Hematopoietic multipotent progenitor cell (in vitro differentiated cells): ENCODE measurements at places on chromosomes 6 and 20.

DNA sequence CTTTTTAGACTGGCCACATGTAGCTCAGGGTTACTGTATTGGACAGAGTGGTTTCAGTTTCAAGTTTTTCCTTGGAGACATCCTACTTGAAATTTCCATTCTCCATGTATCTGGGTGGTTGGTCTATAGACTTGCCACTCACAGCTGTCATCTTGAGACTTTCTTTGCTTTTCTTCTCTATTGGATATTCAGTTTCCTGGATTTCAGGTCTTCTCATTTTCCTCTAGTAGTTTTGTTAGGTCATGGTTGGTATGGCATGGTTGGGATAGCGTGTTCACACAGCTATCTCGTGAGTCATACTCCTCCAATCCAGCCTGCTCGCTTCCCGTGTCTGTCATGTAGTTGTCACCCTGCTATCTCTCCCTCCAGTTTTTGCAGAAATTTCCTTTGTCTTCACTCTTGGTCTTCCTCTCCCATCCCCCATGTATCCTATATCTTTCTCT lies 48.3 kb downstream of the PTPN1 start:
- DNase-seq, result no peak

GRCh38 chr6:25441663-25442270 lies 162.6 kb downstream of the CARMIL1 start:
- DNase-seq, result no peak

DNA sequence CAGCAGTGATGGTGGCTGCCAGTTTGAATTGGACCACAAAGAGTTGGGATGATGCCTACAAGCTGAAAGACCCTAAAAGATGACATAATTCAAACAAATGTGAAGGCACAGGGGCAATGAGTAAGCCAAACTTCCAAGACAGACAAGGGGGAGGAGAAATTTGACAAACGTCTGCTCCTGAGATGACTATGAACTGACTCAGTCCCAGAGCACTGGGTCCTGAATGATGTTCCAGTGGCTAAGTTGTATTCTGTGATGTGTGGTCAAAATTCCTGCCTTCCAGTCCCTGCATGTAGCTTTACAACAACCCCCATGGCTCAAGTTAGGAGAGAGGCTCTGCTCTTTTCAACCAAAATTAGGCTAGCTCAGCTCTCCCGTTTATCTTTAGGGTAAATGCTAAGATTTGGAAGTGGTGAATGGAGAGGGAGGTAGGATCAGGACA lies 86.1 kb upstream of the SIRPA start:
- no peak for DNase-seq

GRCh38 chr6:2551705-2552104 lies 199.0 kb downstream of the MYLK4 start:
- no peak for DNase-seq

GRCh38 chr6:17771609-17772008 lies 64.9 kb upstream of the NUP153 start:
- DNase-seq, result no peak

- DNase-seq, result no peak
Observed at GRCh38 chr6:19268117-19268516, 569.1 kb upstream of the ID4 start.

- no peak for DNase-seq
Observed at GRCh38 chr20:62942456-62942855, 4.5 kb downstream of the GID8 start.

GRCh38 chr20:61682114-61682995 lies 383.3 kb downstream of the TAF4 start:
- DNase-seq, result no peak

- DNase-seq, result no peak
Observed at GRCh38 chr6:73870907-73871306, 174.9 kb downstream of the CD109 start.

DNA sequence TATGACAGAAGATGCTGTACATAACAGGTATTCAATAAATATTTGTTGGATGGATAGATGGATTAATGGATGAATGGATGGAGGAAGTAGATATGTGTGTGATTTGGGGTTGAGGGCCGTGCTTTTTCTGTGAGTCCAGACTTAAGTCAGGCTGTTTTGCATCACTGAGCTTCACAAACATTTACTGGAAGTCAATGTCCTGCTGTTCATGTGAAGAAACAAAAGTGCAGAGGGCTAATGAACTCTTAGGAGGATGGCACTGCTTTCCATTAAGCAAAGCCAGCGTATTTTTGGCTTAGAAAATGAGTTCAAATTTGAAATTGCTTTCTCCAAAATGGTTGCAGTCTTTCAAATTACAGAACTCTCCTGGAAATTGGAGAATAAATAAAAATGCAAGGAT lies 260.6 kb upstream of the SASH1 start:
- DNase-seq, result no peak

- no peak for DNase-seq
Observed at GRCh38 chr20:19354950-19355349, 142.5 kb downstream of the SLC24A3 start.

GRCh38 chr20:58579069-58579818 lies 64.0 kb upstream of the APCDD1L start:
- DNase-seq, result no peak

GRCh38 chr6:24996269-24996836 lies 60.6 kb upstream of the RIPOR2 start:
- DNase-seq, result no peak

DNA sequence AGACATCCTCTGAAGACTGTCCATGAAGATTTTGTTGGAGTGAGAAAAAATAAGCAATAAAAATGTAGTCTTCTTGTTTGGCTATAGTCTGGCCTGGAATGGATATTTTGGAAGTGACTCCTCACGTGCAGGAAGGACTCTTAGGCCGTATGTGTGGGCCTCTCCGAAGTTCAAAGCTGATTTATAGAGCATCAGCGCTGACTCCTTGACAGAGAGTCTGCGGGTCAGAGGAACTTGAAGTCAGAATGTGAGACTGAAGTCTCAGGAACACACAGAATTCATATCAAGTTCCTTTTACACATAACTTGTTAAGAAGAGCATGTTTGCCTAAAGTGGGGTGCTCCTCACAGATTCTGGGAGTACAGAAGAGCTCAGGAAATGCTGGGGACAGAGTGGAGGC lies 36.1 kb downstream of the EDN3 start:
- no peak for DNase-seq

GRCh38 chr20:16710781-16711180 lies 19.0 kb upstream of the SNRPB2 start:
- DNase-seq, result no peak

DNA sequence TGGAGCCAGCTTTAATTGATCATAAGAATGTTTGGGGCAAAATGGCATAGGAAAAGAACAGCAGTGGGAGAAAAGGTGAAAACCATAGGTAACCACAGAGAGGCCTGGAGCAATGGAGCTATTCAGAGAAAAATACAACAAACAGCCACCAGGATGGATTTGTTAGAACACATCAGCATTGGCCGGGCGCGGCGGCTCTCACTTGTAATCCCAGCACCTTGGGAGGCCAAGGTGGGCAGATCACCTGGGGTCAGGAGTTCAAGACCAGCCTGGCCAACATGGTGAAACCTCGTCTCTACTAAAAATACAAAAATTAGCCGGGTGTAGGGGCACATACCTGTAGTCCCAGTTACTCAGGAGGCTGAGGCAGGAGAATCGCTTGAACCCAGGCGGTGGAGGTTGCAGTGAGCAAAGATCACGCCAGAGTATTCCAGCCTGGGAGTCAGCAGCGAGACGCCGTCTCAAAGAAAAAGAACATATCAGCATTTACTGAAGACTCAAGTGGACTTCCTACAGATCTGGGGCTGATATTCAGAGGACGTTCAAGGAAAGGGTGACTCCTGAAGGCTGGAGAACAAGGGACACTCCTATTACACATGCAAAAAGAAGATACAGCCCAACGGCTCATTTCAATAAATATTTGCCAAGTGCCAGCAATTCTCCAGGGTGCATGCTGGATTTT lies 20.2 kb downstream of the SNHG17 start:
- DNase-seq, result no peak

- no peak for DNase-seq
Observed at GRCh38 chr6:37650071-37650481, 47.6 kb downstream of the MDGA1 start.

GRCh38 chr6:10350720-10351119 lies 64.2 kb downstream of the TFAP2A start:
- no peak for DNase-seq

- DNase-seq, result no peak
Observed at GRCh38 chr6:160088784-160089533, 32.7 kb upstream of the SLC22A1 start.

DNA sequence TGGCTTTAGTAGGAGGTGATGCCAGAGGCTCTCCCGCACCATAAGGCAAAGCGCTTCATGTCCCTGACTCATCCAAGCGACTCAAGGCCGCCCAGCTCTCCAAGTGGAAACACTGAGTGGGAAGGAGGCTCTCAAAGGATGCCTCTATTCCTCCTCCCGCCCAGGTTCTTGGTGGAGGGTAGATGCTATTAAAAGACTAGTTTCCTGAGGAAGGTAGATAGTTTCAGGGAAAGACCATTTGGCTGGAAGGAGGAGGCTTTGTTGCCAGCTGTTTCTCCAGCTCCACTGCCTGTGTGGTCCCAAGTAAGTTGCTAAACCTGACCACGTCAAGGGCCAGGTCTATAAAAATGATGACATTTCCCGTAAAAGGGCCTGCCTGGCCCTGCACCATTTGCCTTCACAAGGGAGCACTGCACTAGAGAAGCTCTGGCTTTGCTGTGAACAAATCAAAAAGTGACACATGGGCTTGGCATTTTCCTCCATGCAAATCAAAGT lies 48.2 kb downstream of the GMDS start:
- no peak for DNase-seq

GRCh38 chr6:34362909-34363680 lies 29.4 kb downstream of the NUDT3 start:
- no peak for DNase-seq

GRCh38 chr20:34260208-34260942 lies 19.2 kb downstream of the ASIP start:
- DNase-seq, result no peak

GRCh38 chr6:36979347-36979742 lies 6.7 kb downstream of the MTCH1 start:
- peak; percentile 46 for DNase-seq

GRCh38 chr20:2693286-2694007 lies 867 bp downstream of the EBF4 start:
- DNase-seq, result no peak

GRCh38 chr20:54113566-54113965 lies 43.2 kb upstream of the BCAS1 start:
- DNase-seq, result no peak

- no peak for DNase-seq
Observed at GRCh38 chr20:40293740-40294139, 395.3 kb downstream of the MAFB start.

GRCh38 chr6:113654396-113654795 lies 202.7 kb upstream of the MARCKS start:
- no peak for DNase-seq

- peak; percentile 41 for DNase-seq
Observed at GRCh38 chr20:49297605-49298530, 20.0 kb upstream of the ZNFX1 start.

GRCh38 chr20:38094373-38094891 lies 60.9 kb downstream of the RPRD1B start:
- peak; percentile 42 for DNase-seq

DNA sequence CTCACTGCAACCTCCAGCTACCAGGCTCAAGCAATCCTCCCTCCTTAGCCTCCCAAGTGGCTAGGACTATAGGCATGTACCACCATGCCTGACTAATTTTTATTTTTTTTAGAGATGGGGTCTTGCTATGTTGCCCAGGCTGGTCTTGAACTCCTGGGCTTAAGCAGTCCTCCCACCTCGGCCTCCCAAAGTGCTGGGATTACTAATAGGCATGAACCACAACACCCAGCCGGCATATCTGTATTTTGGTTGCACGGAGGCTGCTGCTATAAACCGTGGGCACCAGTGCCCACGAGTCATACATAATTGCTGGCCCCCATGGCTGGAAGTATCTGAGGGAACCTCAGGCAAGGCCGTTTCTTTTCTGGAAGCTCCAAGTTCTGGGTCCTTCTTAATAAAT lies 18.3 kb upstream of the ADRM1 start:
- no peak for DNase-seq

GRCh38 chr6:69887026-69887425 lies 20.7 kb downstream of the COL19A1 start:
- DNase-seq, result no peak

GRCh38 chr6:18506382-18507017 lies 119.3 kb downstream of the RNF144B start:
- DNase-seq, result no peak

DNA sequence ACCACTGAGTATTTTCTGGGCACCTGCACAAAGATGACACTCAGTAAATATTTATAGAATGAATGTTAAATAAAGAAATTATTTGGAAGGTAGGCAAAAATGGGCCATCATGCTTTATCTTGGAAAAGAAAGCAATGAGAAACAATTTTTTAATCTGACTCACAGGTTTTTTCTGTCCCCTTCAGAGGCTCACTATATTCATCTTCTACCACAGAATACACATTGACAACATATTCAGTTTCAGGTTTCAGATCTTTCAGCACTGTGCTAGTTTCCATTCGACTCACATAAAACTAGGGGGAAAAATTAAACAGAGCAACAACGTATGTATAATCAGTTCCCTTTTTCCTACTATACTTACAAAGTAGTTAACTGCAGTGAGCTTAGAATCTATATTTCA lies 58.3 kb downstream of the COL12A1 start:
- no peak for DNase-seq

GRCh38 chr6:17600527-17601385 lies 654 bp downstream of the FAM8A1 start:
- DNase-seq, result no peak

- DNase-seq, result no peak
Observed at GRCh38 chr6:9482030-9482738, 932.7 kb downstream of the TFAP2A start.

GRCh38 chr6:124974771-124975377 lies 12.6 kb downstream of the RNF217 start:
- DNase-seq, result no peak

- DNase-seq, result no peak
Observed at GRCh38 chr6:56683882-56684281, 41.2 kb upstream of the DST start.

GRCh38 chr20:57930351-57930750 lies 220.5 kb upstream of the PMEPA1 start:
- no peak for DNase-seq
